ENCODE measurements at places on chromosomes 12 and 14.

DNA sequence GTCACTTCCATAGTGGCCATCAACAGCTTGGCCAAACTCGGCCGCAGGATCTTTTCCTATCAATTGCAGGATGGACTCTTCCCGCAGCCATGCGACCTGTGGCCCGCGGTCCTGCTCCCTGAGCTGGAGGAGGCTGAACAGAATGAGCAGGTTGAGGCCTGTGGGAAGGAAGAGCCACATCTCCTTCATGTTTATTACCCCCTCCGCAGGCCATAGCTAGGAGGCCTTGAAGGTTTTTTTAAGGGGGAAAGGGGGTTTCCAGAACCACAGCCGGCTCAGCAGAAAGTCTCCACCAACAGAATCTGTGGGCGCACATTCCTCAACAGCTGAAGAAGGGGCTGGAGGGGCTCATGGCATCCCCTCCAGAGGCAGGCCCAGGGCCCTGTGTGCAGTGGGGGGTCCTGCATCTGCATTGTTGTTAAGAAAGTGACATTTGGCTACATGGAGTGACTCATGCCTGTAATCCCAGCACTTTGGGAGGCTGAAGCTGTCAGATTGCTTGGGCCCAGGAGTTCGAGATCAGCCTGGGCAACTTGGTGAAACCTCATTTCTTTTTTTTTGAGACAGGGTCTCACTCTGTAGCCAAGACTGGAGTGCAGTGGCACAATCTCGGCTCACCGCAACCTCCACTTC lies 25.2 kb upstream of the PPP1R13B start:
- H3K27ac ChIP-seq = peak overlapping the region; percentile 20
- H3K4me3 ChIP-seq = peak overlapping the region; percentile 22
- H3K36me3 ChIP-seq = no peaks in the 10 kb centered on the region
- peaks cover 15% of the 10 kb centered on the region for H3K4me1 ChIP-seq
- no peaks in the 10 kb centered on the region for H3K27me3 ChIP-seq

DNA sequence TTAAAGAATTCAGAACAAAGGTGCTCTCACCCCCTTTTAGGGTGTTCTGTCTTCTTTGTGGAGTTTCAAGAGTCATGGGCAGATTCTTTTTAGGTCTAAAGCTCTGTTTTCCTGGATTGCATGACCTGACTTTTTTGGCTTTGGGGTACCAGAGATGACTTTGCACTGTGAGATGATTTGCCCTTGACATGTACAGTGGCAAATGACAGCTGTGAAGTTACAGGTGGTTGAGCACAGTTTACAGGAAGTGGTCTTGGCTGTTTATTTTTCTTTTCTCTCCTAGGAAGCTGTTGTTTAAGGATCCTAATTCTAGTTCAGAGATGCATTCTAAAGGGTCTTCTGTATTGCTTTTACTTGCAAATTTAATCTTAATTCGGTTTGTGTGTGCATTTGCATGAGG lies 83.8 kb upstream of the METAP2 start:
- no peaks in the 10 kb centered on the region for H3K36me3 ChIP-seq
- DNase-seq = no peak
- no peak overlapping the region for H3K4me3 ChIP-seq
- no peaks in the 10 kb centered on the region for H3K4me1 ChIP-seq
- H3K27me3 ChIP-seq = no peaks in the 10 kb centered on the region
- H3K27ac ChIP-seq = no peak overlapping the region

DNA sequence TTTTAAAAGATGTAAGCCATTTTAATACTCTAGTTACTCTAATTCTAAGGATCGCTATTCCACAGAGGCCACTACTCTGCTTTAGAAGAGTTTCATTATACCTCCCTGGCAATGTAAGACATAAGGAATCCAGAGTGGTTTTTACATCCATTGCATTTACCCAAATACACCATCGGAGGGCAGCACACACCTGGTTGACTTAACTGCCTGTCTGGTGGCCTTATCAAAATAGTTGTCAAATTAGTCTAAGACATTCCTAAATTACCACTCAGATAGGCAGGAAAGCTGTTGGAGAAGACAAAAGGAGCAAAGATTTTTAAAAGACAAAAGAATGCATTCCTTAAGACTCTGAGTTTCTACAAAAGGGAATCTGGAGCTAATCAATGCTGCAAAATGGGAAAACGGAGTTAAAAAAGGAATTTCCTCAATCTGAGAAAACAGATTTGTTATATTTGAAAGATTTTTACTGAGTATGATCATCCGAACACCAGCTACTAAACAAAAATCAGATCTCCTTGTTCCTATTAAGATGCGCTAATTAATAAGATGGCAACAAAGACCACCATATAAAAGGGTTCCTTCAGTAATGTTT lies 33.8 kb upstream of the FGD4 start:
- no peak overlapping the region for H3K27ac ChIP-seq
- no peak overlapping the region for H3K4me3 ChIP-seq
- no peaks in the 10 kb centered on the region for H3K4me1 ChIP-seq
- no peaks in the 10 kb centered on the region for H3K27me3 ChIP-seq
- no peaks in the 10 kb centered on the region for H3K36me3 ChIP-seq

GRCh38 chr12:70609739-70610491 lies 27.3 kb downstream of the PTPRB start:
- no peak overlapping the region for H3K27ac ChIP-seq
- H3K27me3 ChIP-seq = no peaks in the 10 kb centered on the region
- H3K4me3 ChIP-seq = peak overlapping the region; percentile 57
- H3K36me3 ChIP-seq = no peaks in the 10 kb centered on the region

GRCh38 chr14:30125322-30125979 lies 197.8 kb upstream of the PRKD1 start:
- no peak for DNase-seq
- no peak overlapping the region for H3K4me3 ChIP-seq
- no peaks in the 10 kb centered on the region for H3K27me3 ChIP-seq
- H3K4me1 ChIP-seq = no peaks in the 10 kb centered on the region

DNA sequence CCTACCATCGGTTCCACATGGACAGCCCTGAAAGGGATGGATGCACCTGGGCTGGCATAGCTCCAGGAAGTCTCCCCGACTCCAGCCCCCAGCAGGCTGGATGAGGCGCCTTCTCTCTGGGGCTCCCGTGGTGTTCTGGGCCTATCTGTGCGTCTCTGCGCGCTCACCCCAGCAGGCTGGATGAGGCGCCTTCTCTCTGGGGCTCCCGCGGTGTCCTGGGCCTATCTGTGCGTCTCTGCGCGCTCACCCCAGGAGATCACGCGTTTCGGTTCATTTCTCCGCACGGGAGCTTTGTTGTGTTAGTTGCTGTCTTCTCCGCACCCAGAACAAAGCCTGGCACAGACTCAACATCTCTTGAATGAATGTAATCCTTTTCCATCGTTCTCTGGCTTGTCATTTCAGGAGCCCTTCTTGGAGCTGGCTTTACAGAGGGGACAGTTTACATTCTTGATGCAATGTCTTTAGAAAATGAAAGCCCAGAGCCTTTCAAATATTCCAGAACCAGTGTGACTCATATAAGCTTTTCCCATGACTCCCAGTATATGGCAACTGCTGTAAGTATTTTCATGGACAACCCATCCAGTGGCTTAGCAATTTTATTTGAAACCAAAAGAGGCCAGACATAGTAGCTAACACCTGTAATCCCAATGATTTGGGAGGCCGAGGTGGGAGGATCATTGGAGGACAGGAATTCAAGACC lies 40.3 kb downstream of the CFAP251 start:
- no peak for DNase-seq
- H3K4me1 ChIP-seq = no peaks in the 10 kb centered on the region
- no peaks in the 10 kb centered on the region for H3K27me3 ChIP-seq
- no peaks in the 10 kb centered on the region for H3K36me3 ChIP-seq
- no peak overlapping the region for H3K27ac ChIP-seq

DNA sequence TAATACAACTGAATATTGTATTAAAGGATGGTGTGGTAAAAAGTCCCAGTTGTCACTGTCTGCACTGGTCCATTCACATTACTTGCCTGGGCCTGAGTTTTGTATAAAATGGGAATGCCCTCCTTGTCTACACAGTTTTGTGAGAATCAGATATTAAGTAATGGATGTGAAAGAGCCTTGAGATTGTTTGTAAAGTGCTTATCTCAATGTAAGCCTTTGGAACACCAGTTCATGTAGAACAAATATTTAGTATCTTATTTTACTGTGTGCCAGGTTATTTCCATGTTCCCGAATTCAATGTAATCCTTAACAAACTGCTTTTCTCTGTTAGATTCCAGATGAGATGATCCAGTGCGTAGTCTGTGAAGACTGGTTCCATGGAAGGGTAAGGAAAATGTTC lies 7.5 kb downstream of the UBR7 start:
- H3K27me3 ChIP-seq = no peaks in the 10 kb centered on the region
- peaks cover 64% of the 10 kb centered on the region for H3K36me3 ChIP-seq

Data from ascending aorta (tissue), 2 donors.